ENCODE measurements at places on chromosomes 1 and 21.

DNA sequence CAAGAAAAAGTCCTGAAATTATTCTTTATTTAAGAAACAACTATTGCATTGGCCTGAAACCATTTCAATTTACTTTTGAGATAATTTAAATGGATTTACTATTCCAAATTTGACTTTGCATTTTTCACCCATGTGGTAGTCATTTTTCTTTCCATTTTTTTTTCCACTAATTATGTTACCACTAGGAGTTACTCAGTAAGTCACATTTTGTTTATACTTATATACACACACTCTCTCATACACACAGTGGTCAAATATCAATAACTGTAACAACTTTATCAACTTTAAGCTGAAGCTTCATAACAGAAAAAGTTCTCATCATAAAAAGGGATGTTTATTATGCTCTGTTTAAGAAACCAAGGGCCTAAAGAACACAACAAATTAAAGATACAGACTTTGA is 222.8 kb downstream of the SIPA1L2 start:
- DNase-seq: no peak

GRCh38 chr1:33848205-33848937 is 15.5 kb upstream of the HMGB4 start:
- no peak for DNase-seq

- no peak for DNase-seq
These were observed 88.1 kb downstream of the DMRTB1 start for GRCh38 chr1:53547231-53547790.

DNA sequence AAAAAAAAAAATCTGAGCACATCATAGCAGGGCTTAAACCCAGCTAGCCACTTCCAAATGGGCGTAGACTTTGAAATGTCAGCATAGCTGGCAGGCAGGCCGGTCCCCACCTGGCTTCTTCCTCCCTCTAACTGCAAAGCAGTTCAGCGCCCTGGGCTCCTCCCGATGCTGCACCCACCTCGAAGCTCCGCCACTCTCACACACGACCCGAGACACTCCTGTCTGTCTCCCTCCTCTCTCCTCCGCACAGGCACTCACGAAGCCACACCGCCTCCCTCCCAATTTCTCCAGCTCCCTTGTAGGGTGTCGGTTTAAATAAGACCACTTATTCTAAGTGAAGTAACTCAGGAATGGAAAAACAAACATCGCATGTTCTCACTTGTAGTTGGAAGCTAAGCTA is 301.3 kb downstream of the NPHP4 start:
- no peak for DNase-seq

GRCh38 chr1:212225416-212225815 is 59.8 kb upstream of the PPP2R5A start:
- no peak for DNase-seq

DNA sequence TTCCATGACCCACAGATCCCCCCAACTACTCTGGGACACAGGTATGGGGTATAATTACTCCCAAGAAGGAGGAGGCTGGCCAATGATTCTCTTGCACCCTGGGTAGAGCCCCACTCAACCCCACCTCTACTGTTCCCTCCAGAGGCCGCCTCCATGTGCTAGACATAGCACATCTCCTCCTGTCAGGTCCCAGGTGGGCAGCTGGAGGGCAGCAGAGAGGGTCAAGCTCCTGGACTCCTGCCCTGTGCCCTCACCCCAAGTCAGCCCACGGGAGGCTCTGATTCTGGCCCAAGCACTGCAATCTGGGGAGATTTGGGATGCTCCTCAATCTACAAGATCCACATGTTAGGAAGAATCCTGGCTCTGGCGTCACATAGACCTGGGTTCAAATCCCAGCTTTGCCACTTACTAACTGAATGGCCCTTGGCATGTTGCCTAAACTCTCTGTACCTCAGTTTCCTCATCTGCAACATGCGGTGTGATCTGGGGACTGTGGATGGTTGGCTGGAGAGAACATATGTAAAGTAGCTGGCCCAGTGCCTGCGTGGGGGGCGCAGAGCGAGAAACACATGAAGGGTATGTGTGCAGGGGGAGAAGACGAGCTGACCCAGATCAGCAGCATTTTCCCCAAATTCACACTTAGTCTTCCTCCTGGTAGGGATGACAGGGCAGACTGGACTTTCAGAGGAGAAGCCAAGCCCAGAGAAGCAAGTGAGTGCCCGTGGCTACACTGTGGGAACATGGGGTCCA is 23.2 kb downstream of the TNNT2 start:
- DNase-seq: no peak

GRCh38 chr21:34599534-34600101 is 15.3 kb downstream of the RCAN1 start:
- DNase-seq: no peak

- no peak for DNase-seq
These were observed 111.5 kb upstream of the LYPLAL1 start for GRCh38 chr1:219062161-219062560.

DNA sequence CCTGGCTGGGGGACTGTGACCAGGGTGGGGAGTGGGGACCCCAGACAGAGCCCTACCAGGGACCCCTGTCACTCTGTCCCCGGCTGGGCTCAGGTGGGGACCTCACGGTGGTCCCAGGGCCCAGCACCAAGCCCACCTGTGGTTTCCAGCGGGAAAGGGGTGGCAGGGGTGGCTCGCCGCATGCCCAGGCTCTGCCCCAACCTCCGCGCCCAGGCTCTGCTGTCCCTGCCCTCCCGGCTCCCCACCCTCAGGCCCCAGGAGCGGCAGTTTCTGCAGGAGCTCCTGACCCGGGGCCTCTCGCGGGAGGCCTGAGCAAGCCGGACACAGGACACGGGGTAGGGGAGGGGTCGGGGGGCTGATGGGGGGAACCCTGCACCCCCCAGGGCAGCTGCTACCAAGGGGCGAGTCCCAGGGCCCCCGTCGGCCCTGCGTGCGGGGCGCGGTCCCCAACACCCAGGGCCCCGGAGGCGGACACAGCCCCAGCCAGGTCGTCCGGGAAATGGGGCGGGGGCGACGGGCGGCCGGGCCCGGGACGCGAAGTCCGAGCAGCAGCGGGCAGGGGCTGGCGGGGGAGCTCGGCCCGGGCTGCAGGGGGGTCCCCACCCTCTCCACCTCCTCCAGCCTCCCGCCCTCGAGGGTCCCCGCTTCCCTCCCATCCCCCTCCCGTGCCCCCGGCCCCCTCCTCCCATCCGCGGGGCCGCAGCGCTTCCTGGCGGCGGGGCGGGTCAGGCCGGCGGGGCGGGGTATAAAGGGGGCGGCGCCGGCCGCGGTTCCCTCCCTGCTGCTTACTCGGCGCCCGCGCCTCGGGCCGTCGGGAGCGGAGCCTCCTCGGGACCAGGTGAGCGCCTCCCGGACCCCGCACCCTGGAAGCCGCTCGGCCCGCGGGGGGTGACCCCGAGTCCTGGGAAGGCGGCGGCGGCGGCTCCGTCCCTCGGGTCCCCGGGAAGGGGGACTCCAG is at the start of gene COL6A2:
Gene COL6A2, plus strand, starts transcription at position 777 of the 958 bp plus-strand sequence.
- peak; percentile 16 for DNase-seq

DNA sequence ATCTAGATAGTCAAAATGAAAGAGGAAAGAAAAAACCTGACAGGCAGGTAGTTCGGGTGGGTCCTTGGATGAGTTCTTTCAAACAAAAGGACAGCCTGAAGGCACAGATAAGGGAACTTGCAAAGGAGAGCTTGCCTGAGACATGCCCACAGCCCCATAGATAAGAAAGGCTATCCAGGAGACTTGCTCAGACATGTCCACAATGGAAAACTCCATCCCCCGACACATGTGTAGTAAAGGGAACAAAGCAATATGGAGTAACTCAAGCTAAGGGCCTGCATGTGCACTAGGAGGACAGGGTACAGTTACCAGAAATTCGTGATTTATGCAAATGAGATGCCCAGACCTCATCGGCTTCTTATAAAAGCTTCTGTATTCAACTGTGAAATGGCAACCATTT is 281.5 kb downstream of the NEGR1 start:
- DNase-seq: no peak

Measured in Caki2 (cell line).